GOT3 (cell line): ENCODE measurements at places on chromosomes 7 and 10.

DNA sequence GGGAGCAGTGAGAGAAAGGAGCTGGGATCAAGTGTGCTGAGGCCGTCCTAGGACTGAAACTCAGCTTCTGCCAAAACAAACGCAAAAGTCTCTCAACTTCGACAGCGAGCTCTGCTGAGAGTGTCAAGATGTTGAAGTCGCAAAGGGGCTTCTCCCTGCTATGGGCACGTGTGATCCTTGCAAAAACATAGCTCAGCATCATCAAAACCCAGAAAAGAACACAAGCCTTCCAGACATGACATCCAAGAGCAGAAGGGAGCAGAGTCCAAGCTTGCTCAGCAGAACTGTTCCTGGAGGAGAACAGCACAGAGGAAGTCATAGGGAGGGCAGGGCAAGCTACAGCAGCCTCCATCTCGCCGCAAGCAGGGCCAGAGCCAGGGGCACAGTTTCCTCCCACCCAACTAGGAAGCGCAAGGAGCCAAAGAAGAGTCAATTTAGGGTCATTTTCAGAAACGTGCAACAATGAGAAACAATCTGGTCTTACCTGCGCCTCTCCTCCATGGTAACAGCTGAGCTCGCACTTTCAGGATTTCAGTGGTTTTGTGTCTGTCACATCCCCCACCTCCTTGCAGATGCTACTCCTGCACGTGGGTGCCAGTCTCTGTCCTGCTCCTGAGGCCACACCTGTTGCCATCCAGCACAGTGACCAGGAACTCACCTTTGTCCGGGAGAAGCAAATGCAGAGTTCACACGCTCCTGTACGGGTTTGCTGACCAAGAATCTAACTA is 113.9 kb downstream of the DIP2C start:
- no peak for DNase-seq

DNA sequence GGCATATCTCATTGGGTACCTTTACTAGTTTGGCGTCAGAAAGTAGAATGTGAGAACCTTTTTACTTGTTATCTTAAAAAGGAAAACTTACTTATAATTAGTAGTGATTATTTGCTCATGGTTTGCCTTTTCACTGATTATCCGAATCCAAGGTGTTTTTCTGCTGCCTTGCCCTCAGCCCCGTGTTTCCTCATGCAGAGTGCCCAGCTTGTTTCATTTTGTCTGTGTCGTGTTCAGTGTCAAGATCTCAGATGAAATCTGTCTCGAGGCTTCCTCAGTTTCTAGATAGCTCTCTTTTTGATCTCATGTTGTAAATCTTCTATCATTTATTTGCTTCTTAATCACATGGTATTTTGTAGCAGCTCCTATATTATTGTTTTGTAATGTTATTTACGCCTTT is 30.1 kb downstream of the RPA3 start:
- DNase-seq, result no peak

- no peak for DNase-seq
Observed at GRCh38 chr7:96508371-96508770, 186.5 kb upstream of the SLC25A13 start.

DNA sequence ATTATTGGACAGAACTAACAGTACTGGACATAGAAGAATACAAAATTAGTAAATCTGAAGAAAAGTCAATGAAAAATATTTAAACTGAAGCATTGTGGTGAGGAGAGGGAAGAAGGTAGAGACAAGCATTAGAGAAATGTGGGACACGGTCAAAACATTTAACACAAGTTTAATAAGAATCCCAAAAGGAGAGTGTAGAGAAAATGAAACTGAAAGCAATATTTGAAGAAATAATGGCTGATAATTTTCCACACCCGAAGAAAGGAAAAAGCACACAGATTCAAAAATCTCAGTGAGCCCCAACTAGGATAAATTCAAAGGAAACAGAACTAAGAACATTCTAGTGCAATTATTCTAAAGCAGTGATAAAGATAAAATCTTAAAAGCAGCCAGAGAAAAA is 126.4 kb upstream of the LRRTM3 start:
- DNase-seq, result no peak

GRCh38 chr10:98292971-98293370 is 25.0 kb upstream of the LOXL4 start:
- DNase-seq, result no peak

GRCh38 chr7:50405221-50405620 is 44.9 kb downstream of the FIGNL1 start:
- DNase-seq, result no peak

DNA sequence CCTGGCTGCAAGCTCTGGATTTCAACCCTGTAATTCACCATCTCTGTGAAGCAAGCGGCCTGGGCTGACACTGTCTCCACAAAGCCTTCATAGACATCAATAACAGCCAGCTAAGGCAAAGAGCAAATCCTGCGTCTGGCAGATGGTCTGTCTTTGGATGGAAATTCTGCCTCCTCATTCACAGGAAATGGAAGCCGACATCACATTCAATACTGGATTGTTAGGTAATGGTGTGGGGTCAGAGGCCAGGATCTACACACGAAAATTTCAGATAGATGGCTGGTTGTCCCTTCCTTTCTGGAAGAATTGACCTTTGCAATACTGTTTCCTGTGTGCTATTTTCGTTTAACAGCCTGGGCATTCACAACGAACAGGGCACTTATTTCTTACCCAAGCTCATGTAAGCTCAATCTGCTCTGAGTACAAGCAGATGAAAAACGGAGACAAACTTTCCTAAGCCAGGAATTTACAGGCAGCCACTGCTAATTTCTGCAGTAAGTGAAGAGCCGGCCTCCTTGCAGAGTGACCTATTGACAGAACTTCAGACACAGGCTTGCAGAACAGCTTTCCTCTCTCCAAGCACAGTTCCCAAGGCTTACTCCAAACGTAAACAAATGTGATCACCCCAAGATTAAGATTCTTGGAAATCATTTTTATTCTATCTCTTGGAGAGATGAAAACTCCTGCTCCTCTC is 3.1 kb upstream of the ADAM12 start:
- no peak for DNase-seq

DNA sequence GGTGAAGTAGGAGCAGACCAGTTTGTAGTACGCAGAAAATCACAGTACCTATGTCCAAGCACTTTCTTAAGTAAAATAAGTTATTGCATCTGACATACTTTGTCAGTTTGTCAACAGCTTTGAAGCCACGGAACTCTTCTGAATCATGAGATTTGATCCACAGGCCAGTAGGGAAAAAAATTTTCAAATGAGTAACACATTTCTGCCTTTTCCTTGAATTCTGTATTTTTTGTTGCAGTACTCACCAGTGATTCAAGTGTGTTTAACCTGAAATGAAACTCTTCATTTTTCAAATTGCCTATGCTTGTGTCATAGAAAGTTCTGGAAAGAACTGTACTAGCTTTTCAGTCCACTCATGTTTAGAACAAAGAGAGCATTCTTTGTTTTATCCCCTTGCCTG is 337.7 kb downstream of the GATA3 start:
- DNase-seq, result no peak

DNA sequence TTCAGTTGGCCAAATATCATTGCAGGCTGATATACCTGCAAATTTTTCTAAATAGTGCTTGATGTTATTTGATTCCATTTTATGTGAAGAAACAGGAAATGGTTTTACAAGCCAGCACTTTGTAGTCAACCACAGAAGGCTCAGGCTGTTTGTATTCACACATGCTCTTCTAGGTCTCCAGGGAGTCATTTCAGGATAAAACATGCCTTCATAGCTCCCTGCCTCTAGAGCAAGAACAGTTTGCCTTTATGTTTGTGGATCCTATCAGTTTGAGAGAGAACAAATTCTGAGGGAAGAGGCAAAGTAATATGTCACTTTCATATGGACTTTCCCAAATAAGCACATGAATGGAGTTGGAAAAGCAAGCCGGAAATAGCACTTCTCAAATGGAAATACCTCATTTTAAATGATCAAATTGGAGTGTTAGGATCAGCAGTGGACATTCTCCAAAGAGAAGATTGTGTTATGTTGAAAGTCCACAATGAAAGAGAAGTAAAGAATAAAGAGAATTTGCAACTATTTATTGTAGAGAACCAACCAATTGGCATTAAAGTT is 277.6 kb downstream of the KCND2 start:
- DNase-seq, result no peak

DNA sequence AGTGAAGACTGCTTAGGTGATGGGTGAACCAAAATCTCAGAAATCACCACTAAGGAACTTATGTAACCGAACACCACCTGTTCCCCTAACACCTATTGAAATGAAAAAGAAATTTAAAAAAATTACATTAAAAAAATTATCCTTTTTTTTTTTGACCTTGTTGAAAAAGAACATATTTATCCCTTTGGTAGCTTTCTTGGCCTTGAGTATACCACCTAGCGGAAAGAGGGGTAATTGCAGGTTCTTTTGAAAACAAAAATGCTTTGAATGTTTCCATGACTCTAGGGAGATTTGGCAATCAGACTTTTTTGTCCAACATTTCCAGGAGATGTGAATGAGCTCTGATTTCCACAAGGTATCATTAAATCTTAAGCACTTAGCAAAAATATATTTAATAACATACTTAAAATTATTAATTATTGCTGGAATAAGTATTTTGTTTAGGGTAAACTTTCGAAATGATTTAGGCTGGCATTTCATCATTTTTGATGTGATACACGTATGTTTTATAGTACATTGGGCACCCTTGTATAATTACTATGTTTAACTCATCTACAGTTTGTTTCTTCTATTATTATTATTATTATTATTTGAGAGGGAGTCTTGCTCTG is 47.0 kb upstream of the ELMO1 start:
- no peak for DNase-seq

DNA sequence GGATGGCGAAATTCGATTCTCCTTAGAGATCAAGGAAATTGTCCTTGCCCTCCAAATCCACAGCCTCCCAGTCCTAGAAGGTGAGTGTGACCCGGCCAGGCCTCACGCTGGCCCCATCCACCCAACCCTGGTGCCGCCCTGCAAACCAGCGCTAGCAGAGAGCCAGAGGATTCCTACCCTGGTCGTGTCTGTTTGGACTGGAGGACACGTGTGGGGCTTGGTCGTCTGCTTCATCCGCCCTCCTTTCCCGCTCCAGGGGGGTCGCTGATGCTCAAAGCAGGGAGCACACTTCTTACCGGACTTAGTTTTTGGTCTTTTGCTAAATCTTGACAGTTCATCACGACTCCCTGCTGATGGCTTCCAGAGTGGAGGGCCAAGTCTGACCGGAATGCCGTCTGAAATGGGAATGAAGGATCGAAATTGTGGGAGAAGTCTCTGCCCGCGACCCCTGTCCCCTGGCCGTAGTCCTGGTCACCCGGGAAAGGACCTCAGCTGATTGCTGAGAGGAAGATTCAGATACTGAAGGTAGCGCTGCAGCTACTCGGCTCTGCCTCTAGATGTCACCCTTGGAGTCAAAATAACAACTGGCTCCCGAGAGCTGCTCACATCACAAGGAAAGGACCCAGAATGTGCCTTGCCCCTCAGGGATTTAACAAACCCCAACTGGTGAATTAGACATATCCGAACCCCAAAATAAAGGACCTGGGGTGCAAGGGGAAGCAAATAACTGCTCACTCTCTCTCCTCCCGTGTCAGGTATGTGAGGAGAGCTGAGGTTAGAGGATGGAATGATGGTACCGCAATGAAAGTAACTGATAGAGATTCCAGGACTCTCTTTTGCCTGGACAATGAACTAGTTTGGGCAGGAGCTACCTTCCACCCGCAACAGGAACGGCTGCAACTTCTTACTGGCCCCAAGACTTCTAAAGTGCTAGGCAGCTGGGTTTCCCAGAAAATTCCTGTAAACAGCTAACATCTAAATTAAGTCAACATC is 23.5 kb upstream of the ORC5 start:
- no peak for DNase-seq

DNA sequence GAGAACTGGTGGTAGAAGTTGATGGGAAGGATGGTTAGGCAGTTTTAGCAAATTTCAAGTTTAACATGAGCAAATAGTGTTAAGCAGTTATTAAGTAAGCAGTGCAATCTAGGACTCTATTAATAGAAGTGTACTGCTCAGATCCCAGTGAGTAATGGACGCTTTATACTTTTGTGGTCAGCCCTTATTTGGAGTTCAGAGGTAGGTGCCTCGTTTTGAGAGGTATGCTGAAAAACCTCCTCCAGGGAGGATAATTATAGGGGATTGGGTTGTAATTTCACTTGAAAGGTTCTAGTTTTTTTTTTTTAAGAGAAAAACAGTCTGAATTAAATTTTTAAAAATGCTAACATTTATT is 33.5 kb upstream of the CCDC7 start:
- DNase-seq, result no peak

- no peak for DNase-seq
Observed at GRCh38 chr7:65975814-65976445, 6.1 kb downstream of the GUSB start.

GRCh38 chr10:78549140-78549935 is 515.7 kb downstream of the RPS24 start:
- no peak for DNase-seq

DNA sequence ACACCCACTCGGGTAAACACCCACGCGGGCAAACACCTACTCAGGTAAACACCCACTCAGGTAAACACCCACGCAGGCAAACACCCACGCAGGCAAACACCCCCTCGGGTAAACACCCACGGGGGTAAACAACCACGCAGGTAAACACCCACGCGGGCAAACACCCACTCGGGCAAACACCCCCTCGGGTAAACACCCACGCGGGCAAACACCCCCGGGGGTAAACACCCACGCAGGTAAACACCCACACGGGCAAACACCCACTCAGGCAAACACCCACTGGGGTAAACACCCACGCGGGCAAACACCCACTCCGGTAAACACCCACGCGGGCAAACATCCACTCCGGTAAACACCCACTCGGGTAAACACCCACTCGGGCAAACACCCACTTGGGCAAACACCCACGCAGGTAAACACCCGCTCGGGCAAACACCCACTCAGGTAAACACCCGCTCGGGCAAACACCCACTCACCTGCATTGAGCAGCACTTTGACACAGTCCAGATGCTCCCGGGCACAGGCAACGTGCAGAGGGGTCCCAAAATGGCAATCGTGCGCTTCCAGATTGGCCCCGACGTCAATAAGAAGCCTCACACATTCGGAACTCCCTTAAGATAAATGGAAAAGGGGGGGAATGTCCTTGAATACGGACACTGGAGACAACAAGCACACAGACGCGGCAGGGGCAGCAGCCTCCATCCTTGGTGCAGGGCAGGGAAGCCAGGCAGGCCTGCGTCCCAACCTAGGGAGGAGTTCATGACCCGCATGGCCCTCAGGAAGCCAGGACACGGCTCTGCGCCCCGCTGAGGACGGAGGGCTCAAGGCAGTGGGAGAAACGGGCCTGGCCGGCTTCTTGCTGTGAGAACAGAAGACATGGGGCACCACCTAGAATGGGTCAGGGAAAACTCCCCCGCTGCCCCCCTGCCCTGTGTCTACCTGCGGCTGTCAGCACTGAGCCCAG is 17.6 kb downstream of the ASB13 start:
- DNase-seq, result no peak

- DNase-seq, result no peak
Observed at GRCh38 chr7:94142281-94142680, 138.1 kb upstream of the BET1 start.

GRCh38 chr7:128395748-128396147 is 14.0 kb downstream of the IMPDH1 start:
- no peak for DNase-seq

- DNase-seq, result no peak
Observed at GRCh38 chr10:53786236-53786900, 1013.8 kb upstream of the MBL2 start.

DNA sequence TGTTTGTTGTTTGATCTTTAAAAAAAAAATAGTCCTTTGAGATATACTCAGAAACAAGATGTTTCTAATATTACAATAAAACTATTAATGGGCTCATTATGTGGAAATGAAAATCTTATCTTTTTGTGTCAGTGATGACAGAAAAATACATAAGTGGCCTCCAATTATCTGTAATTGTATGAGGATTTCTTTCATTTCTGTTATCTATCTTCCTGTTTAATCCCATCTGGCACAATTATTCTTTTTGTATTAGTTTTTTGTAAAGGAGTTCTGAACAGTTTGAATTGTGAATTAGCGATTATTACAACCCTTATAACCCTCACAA is 270.8 kb downstream of the BBS9 start:
- DNase-seq, result no peak
